ENCODE measurements at places on chromosomes 16 and 17.
A peak's percentile ranks its signal among the peaks of the same experiment; 100 is the strongest.

DNA sequence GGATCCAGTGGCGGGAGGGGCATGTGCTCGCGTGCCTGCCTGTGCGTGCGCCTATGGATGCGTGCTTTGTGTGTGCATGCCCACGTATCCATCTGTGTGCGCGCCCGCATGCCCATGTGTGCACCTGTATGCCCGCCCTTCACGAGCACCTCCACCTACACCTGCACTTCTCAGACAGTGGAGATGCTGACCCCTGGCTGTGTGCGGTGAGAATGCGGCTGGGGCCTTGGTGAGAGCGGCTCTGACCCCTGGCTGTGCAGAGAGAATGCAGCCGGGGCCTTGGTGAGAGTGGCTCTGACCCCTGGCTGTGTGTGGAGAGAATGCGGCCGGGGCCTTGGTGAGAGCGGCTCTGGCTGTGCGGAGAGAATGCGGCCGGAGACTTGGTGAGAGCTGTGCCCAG is 33.9 kb downstream of the AXIN1 start:
- no peak for DNase-seq

- no peak for DNase-seq
Measured at GRCh38 chr17:70796757-70797156, 627.4 kb downstream of the KCNJ2 start.

GRCh38 chr17:19387921-19388521 is 1.0 kb upstream of the MFAP4 start:
- no peak for DNase-seq

GRCh38 chr17:51684214-51684613 is 423.9 kb downstream of the UTP18 start:
- no peak for DNase-seq

DNA sequence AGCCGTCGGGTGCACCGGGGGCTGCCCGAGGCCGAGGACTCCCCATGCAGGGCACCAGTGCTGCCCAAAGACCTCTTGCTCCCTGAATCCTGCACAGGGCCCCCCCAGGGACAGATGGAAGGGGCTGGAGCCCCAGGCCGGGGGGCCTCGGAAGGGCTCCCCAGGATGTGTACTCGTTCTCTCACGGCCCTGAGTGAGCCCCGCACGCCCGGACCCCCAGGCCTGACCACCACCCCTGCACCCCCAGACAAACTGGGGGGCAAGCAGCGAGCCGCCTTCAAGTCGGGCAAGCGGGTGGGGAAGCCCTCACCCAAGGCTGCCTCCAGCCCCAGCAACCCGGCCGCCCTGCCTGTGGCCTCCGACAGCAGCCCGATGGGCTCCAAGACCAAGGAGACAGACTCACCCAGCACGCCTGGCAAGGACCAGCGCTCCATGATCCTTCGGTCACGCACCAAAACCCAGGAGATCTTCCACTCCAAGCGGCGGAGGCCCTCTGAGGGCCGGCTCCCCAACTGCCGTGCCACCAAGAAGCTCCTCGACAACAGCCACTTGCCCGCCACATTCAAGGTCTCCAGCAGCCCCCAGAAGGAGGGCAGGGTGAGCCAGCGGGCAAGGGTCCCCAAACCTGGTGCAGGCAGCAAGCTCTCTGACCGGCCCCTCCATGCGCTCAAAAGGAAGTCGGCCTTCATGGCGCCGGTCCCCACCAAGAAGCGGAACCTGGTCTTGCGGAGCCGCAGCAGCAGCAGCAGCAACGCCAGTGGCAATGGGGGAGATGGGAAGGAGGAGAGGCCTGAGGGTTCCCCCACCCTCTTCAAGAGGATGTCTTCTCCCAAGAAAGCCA is 40.6 kb downstream of the SREBF1 start:
- no peak for DNase-seq

GRCh38 chr17:46847204-46848191 is 3.9 kb upstream of the WNT9B start:
- DNase-seq = no peak

- no peak for DNase-seq
Measured at GRCh38 chr17:49708515-49709183, 885 bp upstream of the SLC35B1 start.

GRCh38 chr16:30085820-30086219 is 5.9 kb downstream of the TBX6 start:
- DNase-seq = no peak

DNA sequence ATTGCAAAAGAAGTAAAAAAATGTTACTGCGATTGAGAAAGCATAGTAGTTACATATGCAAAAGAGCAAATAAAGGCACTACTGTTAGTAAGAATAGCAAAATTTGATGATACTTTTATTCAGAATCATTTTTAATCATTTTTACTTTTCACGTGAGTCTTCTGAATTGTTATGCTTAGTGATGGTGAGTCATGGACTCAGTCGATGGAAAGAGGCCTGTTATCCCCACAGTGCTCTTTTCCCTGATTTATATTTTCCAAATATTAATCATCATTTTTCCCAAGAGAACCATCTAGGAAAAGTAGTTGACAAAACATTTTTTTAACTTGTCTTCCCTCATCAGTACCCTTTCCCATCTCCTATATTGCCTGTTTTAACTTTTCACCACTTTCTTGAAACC is 181.1 kb downstream of the CHD9 start:
- no peak for DNase-seq

GRCh38 chr16:28126684-28127620 is 63.4 kb upstream of the GSG1L start:
- no peak for DNase-seq

- DNase-seq = no peak
Measured at GRCh38 chr17:27519550-27519949, 63.3 kb downstream of the KSR1 start.

- no peak for DNase-seq
Measured at GRCh38 chr17:58248955-58249269, 10.5 kb downstream of the LPO start.

- DNase-seq = no peak
Measured at GRCh38 chr17:38656959-38657823, 17.6 kb downstream of the EPOP start.

DNA sequence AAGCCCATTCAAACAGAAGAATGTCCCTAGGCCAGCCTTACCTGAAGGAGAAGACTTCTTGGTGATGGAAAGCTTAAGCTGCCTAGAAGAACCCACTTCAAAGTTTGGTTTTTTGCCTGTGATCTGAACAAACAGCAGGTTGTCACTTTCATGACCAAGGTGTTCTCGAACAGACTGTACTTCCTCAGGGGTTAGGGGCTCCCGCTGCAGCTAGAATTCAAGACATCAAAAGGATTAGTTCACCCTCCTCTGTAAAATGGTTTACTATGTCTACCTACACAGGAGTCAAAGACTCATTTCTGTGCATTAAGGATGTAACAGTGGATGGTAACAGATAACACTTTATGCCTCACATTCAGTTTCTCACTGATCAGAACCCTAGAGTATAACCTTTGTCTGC is 13.2 kb downstream of the CIAPIN1 start:
- DNase-seq = no peak

DNA sequence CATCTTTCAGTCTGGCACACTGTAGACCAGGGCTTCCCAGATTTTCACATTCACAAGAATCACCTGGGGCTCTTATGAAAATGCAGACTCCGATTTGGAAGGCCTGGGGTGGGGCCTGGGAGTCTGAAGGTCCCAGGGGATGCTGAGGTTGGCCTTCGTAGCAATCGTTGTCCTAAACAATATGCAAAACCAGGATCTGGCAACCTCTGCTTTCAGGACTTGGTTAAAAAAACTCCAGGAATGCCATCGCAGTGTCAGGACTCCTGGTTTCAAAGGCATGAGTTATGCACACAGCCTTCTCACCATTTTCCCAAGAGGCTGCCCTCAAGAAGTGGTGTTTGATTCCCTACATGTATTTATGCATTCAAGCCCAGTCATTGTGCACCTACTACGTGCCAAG is 6.7 kb downstream of the CLEC19A start:
- DNase-seq = no peak

DNA sequence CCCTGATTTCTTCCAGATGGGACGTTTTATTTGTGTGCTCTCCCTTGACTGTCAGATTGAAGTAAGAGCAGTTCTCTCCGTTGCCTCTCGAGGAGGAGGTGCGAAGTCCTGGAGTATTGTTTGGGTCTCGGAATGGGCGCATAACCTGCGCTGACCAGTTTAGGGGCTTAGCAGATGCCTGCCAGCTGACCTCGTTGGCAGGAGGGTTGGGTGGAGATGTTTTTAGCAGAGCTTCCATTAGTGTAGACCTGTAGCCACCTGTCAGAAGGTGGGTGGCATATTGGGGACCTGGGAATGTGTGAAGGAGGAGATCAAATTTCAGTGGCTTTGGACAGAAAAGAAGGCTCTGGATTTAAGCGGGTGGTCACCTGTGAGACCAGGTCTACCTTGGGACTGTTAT is 3.6 kb downstream of the RASD1 start:
- DNase-seq = no peak

GRCh38 chr16:20359997-20360396 is 7.5 kb upstream of the UMOD start:
- no peak for DNase-seq

- DNase-seq = no peak
Measured at GRCh38 chr16:89843409-89844350, 15.4 kb downstream of the SPIRE2 start.

- DNase-seq = no peak
Measured at GRCh38 chr16:86882586-86883280, 304.4 kb downstream of the FOXL1 start.

- peak; percentile 98 for DNase-seq
Measured at GRCh38 chr16:23901178-23902033, 65.6 kb downstream of the PRKCB start.

GRCh38 chr17:68057531-68057952 is 22.0 kb downstream of the KPNA2 start:
- peak; percentile 65 for DNase-seq

- DNase-seq = no peak
Measured at GRCh38 chr16:5427571-5427970, 330.0 kb upstream of the EEF2KMT start.

DNA sequence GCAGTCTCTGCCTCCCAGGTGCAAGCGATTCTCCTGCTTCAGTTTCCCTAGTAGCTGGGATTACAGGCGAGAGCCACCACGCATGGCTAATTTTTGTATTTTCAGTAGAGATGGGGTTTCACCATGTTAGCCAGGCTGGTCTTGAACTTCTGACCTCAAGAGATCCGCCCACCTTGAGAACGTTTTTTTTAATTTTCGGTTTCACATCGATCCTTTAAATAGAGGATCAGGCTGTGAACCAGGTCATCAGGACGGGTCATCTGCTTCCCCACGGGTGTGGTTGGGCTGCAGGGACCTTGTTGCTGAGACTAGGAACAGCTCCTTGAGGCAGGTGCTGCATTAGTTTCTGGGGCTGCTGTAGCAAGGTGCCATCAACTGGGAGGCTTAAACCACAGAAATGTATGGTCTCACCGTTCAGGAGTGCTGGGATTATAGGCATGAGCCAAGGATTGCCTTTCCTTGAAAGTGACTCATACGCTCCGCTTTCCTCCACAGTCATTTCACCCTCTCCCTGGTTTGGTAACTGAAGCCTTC is 7.9 kb upstream of the NAGPA start:
- no peak for DNase-seq

DNA sequence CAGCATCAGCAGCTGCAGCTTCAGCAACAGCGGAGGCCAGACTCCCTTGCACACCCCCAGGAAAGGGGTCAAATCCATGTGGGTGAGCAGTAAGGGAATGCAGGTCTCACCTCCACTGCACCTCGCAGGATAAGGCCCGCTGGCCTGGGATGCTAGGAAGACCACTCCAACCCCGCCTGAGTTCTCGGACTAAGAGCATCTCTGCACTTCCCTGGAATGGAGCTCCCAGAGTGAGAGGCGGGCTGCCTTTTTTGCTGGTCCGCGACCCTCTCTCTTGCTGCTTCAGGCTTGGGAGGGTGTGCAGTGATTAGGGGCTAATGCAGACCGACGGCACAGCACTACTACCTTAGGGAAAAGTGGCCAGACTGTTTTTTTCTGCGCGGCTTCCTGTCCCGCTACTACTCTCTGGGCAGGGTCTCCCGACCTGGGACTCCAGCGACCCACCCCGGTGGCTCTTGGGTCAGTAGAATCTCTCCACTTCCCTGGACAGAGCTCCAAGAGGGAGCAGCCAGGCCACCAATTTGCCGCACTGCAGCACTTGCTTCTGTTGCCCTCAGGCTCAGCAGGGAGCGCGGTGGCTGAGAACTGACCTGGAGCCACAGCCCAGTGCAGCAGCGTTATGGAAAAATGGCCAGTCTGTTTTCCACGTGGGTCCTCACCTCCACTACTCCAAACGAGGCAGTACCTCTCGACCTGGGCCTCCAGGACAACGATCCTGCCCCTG is 480.4 kb downstream of the CDH8 start:
- no peak for DNase-seq

DNA sequence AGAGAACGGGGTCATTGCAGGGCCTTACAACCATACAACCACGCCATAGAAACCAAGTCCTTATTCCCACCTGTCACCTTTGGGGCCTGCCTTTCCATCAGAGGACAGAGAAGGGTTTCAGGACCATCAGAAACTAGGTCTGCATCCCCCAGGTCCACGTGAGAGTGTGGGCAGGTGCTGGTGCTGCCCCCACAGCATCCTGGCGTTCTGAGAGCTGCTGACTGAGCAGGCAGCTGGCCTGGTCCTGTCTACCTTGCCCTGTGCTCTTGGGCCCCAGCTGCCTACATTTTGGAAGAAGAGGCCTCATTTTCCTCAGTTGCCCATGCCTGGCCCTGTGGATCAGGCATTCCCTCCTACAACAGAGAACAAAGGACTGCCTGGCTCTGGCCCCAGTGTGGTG is 21.6 kb downstream of the ZNF276 start:
- DNase-seq = no peak
